ENCODE measurements at places on chromosomes 16 and 17.

- DNase-seq: no peak
Observed at GRCh38 chr17:3796110-3796821, 4.7 kb downstream of the ITGAE start.

DNA sequence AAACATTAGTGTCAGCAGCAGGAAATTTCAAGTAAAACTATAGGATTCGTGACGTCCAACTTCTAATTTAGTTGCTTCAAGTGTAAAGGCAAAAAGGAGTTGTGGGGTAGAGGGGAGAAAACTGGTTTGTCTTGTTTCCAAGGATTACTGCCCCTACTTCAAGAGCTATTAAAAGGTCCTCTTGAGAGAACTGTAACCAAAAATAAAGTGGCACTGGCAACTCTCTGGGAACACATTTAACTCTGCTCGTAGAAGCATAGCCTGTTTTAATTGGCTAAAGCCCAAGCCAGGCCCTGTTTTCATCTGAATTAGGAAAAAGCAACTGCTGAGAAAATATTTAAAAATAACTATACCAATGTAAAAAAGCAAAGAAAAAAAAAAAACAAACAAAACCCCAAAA, 51.8 kb upstream of the AKAP1 start:
- no peak for DNase-seq

DNA sequence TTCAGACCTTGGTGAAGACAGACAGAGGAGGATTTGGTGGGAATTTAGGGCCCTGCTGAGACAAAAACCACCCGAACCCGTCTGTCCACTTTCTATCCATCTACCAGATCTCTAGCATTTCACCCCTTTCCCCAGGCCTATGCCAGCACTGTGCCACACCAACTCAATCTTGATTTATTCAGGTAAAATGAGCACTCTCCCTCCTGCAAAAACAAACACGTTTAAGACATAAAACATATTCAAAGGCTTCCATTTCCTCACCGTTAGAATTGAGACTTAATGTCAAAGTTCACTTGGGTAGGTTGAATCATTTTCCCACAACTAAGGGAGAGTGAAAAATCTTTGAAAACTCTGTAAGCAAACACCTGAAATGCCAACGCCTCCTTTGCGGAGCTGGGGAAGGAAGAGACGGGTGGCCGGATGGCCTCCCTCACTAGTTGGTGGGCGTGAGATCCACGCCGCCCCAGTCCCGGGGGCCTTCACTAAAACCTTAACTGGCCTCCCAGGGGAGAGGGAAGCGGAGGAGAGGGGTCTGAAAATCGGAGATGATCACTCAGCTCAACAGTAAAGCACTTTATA, 862 bp downstream of the DCAKD start:
- no peak for DNase-seq

DNA sequence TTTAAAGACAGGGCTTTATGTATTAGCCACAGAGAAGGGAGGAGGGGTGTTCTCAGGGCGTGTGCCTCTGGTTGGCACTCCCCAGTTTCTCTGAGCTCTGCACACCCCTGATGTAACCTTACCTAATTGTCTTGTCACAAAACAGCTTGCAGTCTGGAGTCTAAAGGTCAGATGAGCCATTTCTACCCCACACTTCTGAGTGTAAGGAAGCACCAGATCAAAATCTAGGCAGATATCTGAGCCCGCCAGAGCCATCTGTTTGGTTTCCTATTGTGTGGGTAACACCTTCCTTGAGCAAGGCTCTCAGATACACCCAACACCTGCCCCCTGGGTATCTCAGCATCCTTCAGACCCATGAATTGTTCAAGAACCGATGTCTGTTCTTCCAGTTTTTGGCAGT, 15.5 kb downstream of the CDH1 start:
- no peak for DNase-seq
